Prostate gland (tissue), 2 donors: ENCODE measurements at places on chromosomes 6 and 20.

DNA sequence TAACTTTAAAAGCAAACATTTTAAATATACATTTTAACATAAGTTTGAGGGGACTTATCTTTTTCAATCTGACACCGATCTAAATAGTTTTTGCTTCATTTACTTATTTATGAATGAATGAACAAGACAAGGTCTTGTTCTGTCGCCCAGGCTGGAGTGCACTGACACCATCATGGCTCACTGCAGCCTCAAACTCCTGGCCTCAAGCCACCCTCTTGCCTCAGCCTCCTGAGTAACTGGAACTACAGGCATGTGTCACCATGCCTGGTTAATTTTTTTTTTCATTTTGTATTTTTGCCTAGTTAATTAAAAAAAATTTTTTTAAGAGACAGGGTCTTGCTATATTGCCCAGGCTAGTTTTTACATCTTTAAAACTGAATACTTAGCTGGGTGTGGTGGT is 25.4 kb downstream of the FBXO9 start:
- no peak overlapping the region for H3K4me3 ChIP-seq
- DNase-seq: no peak
- H3K4me1 ChIP-seq: no peaks in the 10 kb centered on the region
- no peak overlapping the region for H3K27ac ChIP-seq
- no peaks in the 10 kb centered on the region for H3K27me3 ChIP-seq
- H3K36me3 ChIP-seq: no peaks in the 10 kb centered on the region

- DNase-seq: no peak
- no peaks in the 10 kb centered on the region for H3K4me1 ChIP-seq
- H3K4me3 ChIP-seq: no peak overlapping the region
- H3K27me3 ChIP-seq: no peaks in the 10 kb centered on the region
- no peaks in the 10 kb centered on the region for H3K36me3 ChIP-seq
Measured at GRCh38 chr20:43096126-43096930, 93.4 kb downstream of the PTPRT start.

DNA sequence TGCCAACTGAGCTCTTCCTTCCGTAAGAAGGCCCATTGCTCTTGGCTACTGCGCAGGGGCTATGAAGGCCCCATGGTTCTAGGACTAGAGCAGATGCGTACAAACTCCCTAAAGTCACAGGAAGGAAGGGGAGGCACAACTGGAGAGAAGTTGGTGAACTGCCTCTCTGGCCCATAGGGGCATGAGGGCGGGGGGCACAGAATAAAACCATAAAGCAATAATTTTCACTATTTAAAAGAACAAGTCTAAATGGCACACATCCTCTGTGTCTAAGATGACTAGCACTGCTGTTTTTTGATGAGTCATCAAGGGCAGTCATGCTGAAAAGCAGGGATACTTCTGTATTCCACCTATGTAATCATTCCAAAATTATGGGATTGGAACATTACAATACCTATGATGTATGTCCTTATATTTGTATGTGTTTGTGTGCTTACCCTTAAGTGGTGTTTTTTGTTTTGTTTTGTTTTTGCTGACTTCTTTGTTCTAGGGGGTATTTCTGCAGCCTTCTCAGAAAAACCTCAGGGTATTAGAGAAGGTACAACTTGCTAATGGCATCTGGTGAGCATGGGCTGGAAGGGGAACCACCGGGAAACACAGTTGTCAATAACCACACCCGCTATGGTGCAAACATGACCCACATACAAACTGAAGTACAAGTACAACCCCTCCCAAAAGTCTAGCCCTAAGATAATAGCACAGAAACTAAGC is 36.9 kb downstream of the B4GALT5 start:
- H3K27me3 ChIP-seq: no peaks in the 10 kb centered on the region
- H3K4me3 ChIP-seq: no peak overlapping the region
- no peaks in the 10 kb centered on the region for H3K36me3 ChIP-seq
- H3K27ac ChIP-seq: no peak overlapping the region
- DNase-seq: no peak

DNA sequence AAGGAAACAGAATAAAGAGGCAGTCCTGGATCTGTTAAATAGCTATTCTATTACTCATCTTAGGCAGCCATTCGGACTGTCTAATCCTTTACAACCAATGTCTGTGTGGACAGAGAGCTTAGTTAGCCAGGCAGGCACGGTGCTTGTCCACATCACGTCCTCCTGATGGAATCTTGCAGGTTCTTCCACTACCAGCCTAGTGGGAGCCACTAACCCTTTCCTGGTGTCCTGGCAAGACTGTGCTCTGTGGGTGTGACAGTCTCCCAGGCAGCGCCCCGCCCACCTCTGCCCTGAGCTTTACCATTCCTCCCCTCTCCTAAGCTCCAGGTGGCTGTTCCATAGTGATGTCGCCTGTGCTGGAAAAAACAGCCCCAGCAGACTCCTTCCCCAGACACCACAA is 78.3 kb upstream of the CLDN20 start:
- peaks cover 9% of the 10 kb centered on the region for H3K4me1 ChIP-seq
- no peaks in the 10 kb centered on the region for H3K36me3 ChIP-seq
- DNase-seq: no peak
- no peaks in the 10 kb centered on the region for H3K27me3 ChIP-seq

- no peaks in the 10 kb centered on the region for H3K36me3 ChIP-seq
- H3K4me1 ChIP-seq: no peaks in the 10 kb centered on the region
- no peak overlapping the region for H3K4me3 ChIP-seq
- no peak for DNase-seq
- no peaks in the 10 kb centered on the region for H3K27me3 ChIP-seq
Measured at GRCh38 chr6:93787841-93788240, 368.5 kb upstream of the EPHA7 start.

DNA sequence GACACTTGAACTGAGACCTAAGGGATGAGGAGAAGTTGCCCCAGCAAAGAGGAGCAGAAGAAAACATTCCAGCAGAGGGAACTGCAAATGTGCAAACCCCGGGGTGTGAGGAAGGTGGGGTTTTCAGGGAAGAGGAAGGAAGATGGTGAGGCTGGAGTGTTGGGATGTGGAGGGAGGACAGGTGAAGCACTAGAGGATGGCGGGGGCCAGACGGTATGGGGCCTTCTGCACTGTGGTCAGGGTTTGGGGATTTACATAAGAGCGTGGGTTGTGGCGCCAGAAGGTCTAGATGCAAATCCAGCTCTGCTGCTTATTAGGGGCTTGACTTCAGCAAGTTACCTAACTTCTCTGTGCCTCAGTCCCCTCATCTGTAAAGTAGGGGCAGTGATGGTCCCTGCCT is 16.0 kb downstream of the DLGAP4 start:
- no peaks in the 10 kb centered on the region for H3K4me1 ChIP-seq
- no peak overlapping the region for H3K4me3 ChIP-seq
- DNase-seq: no peak

DNA sequence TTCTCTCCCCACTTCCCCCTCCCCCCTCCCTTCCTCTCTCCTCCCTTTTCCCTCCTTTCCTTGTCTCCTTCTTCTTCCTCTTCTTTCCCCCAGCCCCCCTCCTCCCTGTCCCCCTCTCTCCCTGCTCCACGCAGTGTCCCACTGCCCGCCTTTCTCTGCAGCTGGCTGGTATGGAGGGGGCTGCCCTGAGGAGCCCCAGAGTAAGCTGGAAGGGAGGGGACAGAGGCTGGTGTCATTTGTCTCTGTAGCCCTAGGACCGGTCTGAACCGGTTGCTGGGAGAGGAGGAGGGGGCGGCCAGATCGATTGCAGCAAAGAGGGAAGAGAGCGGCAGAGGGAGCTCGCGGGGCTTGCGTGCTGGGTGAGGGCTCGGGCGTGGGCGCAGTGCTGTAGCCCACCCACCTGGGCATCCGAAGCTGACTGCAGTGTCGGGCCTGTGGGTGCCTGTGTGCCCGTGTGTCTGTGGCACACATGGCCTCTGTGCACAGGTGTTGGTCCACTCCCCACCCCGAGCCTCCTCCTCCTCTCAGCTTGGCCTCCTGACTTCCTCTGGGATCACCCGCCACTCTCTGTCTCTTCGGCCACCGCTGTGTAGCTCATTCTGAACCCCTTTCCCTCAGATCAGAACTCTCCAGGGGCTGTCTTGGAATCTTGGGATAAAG is 50.6 kb downstream of the SRC start:
- no peak overlapping the region for H3K27ac ChIP-seq
- peaks cover 6% of the 10 kb centered on the region for H3K36me3 ChIP-seq
- no peak for DNase-seq

DNA sequence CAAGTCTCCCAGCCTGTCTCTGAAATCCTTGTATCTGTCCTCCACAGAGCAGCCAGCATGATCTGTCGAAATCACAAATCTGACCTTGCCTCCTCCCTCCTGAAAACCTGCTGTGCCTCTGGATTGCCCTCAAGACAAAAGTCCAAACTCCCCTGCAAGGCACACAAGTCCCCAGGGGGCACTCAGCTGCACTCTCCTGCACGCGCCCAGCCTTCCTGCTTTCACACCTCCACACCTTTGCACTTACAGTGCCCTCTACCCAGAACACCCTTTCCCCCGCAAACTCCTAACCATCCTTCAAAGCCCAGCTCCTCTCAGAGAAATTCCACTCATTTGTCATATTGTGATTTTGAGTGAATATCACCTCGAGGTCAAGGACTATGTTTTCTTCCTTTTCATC is 83.4 kb upstream of the TOP1 start:
- H3K27me3 ChIP-seq: no peaks in the 10 kb centered on the region
- H3K4me3 ChIP-seq: no peak overlapping the region
- no peaks in the 10 kb centered on the region for H3K4me1 ChIP-seq

DNA sequence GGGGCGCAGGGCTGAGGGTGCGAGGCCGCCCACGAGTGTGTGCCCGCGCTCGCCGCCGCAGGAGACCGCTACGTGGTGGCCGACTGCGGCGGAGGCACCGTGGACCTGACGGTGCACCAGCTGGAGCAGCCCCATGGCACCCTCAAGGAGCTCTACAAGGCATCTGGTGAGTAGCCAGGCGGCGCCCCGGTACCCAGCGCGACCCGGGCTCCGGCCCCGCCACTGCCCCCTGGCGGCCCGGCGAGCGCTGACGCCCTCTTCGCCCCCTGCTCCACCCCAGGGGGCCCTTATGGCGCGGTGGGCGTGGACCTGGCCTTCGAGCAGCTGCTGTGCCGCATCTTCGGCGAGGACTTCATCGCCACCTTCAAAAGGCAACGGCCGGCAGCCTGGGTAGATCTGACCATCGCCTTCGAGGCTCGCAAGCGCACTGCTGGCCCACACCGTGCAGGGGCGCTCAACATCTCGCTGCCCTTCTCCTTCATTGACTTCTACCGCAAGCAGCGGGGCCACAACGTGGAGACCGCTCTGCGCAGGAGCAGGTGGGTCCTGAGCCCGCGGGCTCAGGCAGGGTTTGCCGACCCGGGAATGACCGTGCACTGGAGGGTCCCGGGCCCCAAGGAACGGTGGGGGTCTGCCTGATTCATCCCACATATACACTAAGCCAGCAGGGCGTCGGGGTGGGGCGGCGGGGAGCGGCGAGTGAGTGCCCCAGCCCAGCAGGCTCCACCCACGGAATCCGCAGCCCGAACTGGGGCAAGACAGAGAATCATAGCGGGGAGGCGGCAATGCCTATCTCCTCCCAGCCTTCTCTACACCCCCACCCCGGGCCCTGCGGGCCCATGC is 17.4 kb downstream of the HSPA12B start:
- H3K27me3 ChIP-seq: peaks cover 9% of the 10 kb centered on the region
- peaks cover 4% of the 10 kb centered on the region for H3K4me1 ChIP-seq
- no peak for DNase-seq

DNA sequence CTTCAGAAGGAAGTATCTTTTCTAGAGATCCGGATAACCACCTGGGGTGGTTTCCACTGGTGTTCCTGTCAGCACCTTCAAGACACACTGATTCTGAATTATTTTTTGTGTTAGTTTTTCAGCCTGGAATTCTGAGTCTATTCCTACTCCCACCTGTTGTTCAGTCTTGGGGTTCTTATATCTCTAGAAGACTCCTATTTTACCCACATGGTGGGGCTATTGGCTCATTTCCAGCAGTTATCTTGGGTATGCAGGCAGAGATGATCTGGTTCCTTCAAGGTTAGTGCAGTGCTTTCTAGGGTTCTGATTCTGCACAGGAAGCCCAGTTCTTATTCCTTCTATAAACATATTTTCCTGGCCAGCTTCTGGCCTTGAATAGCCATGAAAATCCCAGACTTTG is 175.6 kb upstream of the PDE7B start:
- no peak overlapping the region for H3K4me3 ChIP-seq
- no peak overlapping the region for H3K27ac ChIP-seq
- no peak for DNase-seq
- H3K36me3 ChIP-seq: no peaks in the 10 kb centered on the region

DNA sequence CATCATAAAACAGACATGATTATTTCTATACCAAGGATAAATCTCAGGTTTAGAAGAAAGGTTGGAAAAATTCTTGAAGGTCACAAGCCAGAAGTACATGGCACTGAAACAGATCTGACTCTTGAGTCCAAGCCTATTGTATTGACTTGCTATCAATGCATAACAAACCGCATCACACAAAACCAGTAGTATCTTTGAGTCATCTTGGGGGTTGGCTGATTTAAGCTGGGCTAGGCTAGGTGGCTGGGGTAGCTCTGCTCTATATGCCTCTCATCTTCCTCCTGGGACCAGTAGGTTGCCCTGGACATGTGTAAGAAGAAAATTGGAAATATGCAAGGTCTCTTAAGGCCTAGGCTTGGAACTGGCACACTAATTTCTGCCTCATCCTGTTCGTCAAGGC is 37.0 kb upstream of the RAB23 start:
- DNase-seq: no peak
- no peaks in the 10 kb centered on the region for H3K4me1 ChIP-seq
- H3K27me3 ChIP-seq: no peaks in the 10 kb centered on the region
- no peak overlapping the region for H3K4me3 ChIP-seq

DNA sequence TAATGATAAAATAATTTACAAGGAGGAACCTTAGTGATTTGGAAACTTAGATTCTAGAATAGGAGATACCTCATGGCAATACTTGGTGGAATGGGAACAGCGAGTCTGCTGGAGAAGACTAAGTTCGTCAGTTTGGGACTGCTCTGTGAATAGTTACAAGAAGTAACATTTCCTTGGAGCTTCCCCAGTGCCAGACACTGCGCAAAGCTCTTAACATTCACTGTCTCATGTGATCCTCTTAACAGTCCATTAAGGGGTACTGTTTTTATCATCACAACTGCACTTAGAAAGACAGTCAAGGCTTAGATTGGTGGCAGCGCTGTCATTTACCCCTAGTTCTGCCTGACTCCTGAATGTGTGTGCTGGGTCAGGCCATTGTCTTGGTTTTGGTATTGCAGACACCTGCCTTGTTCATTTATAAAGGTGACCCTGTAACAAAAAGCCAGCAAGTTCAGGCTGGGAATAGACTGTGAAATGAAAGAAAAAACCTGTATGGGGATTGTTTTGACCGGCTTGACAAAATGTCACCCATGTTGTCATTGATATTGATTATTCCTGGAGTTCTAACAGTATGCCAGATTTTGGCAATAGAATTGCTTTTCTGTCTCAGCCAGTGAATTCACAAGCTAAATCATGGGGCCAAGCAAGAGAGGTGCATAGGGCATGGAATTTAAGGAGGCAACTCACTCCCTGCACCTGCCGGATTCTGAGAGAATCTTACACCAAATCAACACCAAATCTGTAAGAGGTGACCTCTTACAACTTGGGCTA is 118.4 kb downstream of the SASH1 start:
- no peak overlapping the region for H3K27ac ChIP-seq
- no peaks in the 10 kb centered on the region for H3K36me3 ChIP-seq
- H3K4me1 ChIP-seq: no peaks in the 10 kb centered on the region
- H3K4me3 ChIP-seq: no peak overlapping the region
- H3K27me3 ChIP-seq: no peaks in the 10 kb centered on the region
